ENCODE measurements at places on chromosomes 3 and 15. TPM values are rescaled to one million over a fixed set of nuclear protein-coding genes. Genes with fewer than 3 reads are reported as not detected.

GRCh38 chr3:38260474-38260873, 5.1 kb upstream of the SLC22A13 start:
- no peak for DNase-seq

DNA sequence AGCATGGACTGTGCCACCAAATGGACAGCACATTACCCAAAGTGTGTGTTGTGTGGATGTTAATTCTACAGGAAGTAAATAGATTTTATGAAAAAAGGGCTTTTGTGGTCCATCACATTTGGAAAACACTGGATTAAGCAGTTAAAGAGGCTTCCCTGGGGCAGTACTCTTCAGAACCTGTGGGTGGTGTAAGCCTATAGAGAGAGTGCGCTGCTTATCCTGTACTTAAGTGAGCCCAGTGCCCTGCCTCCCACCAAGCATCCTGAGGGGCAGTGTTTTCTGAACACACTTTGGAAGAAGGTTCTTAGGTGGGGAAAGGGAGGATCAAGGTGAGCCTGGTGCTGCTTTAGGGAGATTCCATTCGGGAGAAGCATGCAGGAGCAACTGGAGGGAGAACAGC, 10.9 kb downstream of the TTLL3 start:
- DNase-seq = no peak

DNA sequence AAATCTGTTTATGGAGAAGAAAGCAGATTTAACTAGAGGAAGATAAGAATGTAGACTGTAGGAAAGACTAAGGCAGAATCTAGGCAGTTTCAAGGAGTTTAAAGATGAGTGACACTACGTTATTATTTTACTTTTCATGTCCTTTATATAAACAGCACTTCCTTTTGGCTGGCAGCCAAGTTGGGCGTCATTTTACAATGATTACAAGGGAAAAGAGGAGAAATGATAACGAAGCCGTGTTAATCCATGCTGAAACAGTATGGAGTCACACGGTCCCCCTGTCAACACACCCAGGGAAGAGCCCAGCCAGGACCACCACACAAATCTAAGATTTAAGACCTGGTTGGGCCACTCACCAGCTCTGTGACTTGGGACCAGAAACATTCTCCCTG, 83.7 kb upstream of the NEO1 start:
- peak; percentile 70 for DNase-seq

DNA sequence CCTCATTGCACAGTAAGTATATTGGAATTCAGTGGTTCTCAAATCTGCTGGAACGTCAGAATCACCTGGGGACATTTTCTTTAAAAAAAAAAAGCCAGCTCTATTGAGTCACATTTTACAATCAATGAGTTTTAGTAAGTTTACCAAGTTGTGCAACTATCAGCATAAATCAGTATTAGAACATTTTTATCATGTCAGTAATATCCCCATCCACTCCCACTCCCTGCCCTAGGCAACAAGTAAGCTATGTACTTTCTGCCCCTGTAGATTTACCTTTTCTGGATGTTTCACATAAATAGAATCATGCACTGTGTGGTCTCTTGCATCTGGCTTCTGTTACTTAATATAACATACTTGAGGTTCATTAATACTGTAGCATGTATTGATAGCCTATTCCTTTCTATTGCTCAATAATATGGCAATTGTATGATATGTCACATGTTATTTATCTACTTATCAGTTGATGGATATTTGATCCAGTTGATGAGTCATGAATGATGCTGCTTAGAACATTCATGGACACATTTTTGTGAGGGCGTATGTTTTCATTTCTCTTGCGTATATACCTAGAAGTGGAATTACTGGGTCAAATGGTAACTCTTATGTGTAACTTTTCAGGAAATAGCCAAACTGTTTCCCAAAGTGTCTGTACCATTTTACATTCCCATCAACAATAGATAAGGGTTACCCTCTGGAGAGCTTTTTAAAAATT, 180.5 kb downstream of the THSD4 start:
- DNase-seq = no peak

- DNase-seq = no peak
Measured at GRCh38 chr15:54790693-54791092, 406.0 kb downstream of the RSL24D1 start.

- DNase-seq = no peak
Measured at GRCh38 chr15:68235022-68235421, 5.5 kb upstream of the CLN6 start.

The MYO5A gene
- total RNA-seq = 30.5 TPM

The GNAT1 gene
- total RNA-seq = not detected

The EHD4 gene
- 20.6 TPM for total RNA-seq

All from lung (tissue), 17 donors.